ENCODE measurements at places on chromosomes 1 and 21.

- no peak for DNase-seq
Observed at GRCh38 chr1:58978096-58978495, 194.2 kb upstream of the JUN start.

DNA sequence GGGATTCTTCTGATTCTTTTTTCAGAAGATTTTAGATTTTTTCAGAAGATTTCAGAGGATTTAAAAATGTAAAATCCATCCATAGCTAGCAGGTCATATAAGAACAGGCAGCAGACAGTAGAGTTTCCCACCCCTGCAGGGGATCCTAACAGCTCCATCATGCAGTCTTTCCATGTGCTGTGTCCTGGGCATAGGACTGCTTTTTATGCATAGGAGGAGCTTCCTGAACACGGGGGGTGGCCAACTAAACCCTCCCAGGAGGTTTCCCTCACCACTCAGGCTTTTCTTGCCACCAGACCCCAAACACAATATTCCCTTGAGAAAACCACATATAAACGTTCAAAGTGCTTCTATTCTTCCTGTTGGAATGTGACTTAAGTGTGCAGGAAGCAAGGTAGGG is 90.1 kb upstream of the TNR start:
- DNase-seq = no peak

GRCh38 chr21:27388825-27389224 is 421.9 kb upstream of the ADAMTS5 start:
- DNase-seq = no peak

GRCh38 chr1:29632806-29633615 is 396.7 kb downstream of the PTPRU start:
- no peak for DNase-seq

GRCh38 chr21:33419538-33420123 is 16.4 kb downstream of the IFNGR2 start:
- DNase-seq = peak; percentile 57

GRCh38 chr1:81308191-81308590 is 492.5 kb upstream of the ADGRL2 start:
- no peak for DNase-seq

- DNase-seq = no peak
Observed at GRCh38 chr1:151540982-151541377, 871 bp downstream of the TUFT1 start.

DNA sequence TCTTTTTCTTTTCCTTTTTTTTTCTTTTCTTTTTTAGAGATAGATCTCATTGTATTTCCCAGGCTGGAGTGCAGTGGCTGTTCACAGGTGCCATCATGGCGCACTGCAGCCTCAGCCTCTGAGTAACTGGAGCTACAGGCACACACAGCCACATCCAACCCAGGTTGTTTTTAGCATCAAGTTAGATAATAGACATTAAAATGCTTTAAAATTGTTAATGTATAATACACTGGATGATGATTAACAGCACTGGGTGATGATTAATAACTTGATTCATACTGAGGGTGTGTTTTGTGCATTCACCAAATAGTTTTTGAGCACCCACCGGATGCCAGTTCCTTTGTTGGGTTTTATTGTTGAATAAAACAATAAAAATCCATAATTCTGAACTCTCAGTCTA is 75.2 kb downstream of the BEND5 start:
- DNase-seq = no peak
